Thymus (tissue), 14 donors: ENCODE measurements at places on chromosomes 7 and 10.

GRCh38 chr10:6269953-6270867 is 67.5 kb downstream of the PFKFB3 start:
- no peak for DNase-seq

GRCh38 chr10:70909326-70909935 is 21.1 kb upstream of the PCBD1 start:
- no peak for DNase-seq

- DNase-seq = no peak
Observed at GRCh38 chr7:946256-946996, 8.1 kb downstream of the ADAP1 start.

DNA sequence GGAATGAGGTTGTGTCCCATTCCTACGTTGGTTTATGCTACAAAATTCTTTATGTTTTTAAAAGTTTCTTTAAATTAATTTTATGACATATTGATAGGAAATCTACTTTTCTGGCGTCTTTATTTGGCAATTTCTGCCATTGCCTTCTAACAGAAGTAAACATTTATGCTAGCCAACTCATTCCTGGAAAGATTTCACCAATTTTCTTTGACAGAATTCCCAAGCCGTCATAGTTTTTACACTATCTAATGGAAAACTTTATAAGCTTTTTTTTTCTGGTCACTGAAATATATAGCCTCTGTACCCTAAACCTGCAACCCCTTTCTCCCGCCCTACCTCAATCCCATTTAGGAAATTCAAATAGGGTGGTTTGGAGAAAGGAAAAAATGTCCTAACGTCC is 6.1 kb upstream of the TCAF1 start:
- DNase-seq = no peak

DNA sequence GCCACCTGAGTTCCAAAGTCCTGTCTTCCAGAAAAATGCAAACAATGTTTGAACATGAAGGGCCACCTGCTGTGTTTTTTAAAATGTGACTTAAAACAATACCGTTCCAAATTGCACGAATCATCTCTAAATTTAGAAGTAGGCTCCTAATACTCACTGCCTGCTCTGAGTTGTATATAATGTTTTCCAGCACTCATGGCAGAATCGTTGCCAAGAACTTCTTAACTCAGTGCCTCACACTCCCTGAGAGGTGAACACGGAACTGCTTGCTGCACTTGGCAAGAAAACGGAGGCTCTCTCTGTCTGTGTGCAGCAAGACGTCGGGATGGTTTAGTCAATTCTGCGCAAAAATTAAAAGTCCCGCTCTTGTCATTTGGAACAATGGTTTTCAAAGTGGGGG is 757.3 kb upstream of the AUTS2 start:
- no peak for DNase-seq

- DNase-seq = no peak
Observed at GRCh38 chr10:93363891-93364648, 118.1 kb downstream of the MYOF start.

DNA sequence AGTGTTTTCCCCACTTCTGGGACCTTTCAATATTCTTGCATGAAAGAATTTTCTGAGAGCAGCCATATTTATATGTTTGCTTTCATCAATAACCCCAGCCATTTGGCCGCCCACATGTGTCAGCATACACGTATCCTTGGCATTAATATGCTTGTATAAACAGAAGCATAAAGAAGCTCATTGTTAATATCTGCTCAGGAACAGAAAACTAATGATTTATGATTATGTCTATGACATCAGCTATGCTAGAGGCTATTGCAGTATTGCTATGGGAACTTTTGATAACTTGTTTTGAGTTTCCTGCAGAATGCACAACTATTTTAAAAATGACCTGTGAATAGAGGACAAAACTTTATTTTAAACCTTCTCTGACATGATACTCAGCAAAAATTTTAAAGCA is 300.9 kb upstream of the MTPN start:
- DNase-seq = no peak

DNA sequence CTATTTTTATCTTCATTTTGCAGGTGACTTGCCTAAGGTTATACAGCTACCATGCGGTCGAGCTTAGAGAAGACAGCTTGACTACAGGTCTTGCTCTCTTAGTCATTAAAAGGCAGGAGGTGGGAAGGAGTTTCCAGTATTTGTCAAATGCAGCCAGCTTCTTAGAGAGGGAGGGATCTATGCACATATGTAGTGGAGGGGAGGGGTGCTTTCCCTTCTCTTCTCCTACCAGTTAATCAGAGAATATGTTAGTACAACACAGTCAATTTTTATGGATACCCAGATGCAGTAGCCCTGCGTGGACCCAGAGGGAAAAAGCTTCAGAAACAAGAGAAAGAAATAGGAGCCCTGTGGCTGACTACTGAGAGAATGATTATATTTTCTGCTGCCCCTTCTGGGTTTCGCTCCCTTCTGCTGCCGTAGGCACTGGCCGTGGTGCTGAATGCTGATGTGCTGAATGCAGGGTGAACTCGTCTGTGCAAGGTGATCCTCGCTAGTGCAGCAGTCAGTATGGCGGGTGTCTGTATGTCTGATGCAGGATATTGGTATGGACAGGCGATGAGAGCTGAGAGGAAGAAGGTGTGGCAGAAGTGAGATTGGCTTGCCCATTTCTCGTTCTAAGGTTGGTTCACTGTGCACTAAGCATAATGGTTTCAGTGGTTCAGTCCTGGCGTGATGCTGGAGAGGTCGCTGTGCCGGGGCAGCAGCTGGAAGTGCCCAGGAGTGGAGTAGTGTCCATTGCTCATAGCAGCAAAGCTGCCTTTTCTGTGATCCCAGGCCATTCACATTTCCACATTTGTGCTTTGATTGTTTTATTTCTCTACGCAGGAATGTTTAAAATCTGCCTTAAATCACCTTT is 189.2 kb upstream of the PODXL start:
- DNase-seq = no peak

- DNase-seq = peak; percentile 63
Observed at GRCh38 chr10:13659887-13660550, 73.3 kb downstream of the PRPF18 start.

DNA sequence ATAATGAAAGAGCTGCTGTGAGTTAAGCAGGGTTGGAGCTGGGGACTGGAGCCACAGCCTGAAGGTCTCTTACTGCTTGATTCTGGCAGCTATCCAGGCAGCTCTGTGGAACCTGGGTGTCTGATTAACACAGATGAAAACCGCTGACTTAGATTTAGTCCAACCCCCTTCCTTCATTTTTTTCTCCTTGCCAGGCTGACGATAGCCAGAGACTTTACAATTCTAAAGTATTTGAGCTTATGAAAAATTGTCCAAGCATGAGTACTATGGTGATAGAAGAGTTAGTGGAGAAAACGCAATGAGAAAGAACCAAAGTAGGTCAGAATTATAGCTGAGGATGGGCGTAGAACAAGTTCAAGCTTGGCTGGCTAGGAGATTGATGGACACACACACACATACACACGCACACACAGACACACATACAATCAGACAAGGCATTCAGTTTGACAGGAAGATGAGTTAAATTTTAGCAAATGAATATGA is 13.5 kb upstream of the GPR85 start:
- no peak for DNase-seq

- DNase-seq = no peak
Observed at GRCh38 chr7:154287356-154287755, 235.2 kb downstream of the DPP6 start.

DNA sequence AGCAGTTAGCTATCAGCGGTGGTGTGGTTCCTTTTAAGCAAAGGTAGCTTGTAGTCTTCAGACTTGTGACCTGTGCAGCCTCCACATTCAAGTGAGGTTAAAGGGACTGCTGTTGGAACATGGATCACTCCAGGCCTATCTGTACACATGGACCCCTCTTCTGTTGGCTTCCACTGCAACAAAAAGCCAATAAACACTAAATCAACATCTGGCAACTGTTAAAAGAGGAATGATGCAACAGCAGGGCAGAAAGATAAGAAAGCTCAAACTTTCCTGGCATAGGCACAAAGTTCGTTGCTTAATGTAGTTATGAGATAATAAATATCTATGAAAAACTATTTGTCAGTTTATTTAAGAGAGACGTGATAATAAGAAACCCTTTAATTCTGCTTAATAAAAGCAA is 4.0 kb upstream of the MINPP1 start:
- no peak for DNase-seq

- DNase-seq = no peak
Observed at GRCh38 chr10:36943544-36943943, 181.9 kb upstream of the ANKRD30A start.

GRCh38 chr10:60684091-60684490 is 94.2 kb upstream of the CDK1 start:
- DNase-seq = no peak

DNA sequence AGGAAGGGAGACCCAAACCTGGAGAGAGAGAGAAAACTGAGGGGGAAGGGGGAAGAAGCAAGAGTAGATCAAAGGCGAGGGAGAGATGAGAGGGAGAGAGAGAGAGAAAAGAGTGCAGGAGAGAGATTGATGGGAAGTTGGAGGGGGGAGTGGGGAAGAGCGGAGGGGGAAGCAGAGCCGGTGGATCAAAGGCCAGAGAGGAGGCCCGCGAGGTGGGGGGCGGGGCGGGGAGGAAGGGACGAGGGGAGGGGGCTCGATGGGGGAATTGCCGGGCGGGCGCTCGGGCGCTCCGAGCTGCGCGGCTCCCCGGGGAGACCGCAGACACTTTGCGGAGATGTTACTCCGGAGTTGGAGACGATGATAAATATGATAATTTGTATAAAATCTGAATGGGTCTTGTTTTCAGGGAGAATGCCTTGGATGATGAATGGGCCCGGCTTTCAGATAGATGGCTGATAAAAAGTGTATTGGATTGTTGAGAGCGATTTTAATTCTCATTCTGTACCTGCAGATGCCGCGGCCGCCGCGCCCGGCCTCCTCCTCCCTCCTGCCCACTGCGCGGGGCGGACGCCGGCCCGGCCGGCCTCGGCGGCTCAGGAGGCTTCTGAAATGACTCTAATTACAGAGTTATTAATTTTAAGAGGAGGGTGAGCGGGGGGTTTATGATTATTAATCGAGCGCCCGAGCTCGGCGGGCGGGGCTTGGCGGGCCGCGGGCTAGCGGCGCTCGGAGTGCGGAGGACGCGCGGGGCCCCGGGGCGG is 21.4 kb upstream of the PAX2 start:
- DNase-seq = no peak

GRCh38 chr7:70735313-70735712 is 396.6 kb upstream of the GALNT17 start:
- no peak for DNase-seq

- DNase-seq = no peak
Observed at GRCh38 chr10:132599732-132600131, 62.1 kb downstream of the INPP5A start.

DNA sequence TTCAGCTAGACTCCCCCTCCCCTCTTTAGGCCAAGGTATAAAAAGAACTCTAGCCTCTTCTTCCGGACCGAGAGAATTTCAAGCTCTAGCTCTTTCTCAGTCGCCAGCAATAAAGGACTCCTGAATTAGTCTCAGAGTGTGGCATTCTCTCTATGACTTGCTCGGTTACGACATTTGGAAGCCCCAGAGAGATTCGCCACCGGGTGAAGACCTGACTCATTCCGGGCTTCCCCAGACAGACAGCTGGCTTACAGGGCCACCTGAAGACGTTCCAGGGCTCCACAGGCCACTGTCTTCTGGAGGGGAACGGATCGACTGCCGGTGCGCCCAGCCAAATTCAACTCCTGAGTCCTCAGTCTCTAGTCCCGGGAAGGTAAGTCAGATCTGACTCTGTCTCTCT is at the start of gene AKR1B15:
AKR1B15 (plus strand) TSS at position 234 of the 400 bp plus-strand sequence. CDS start 15,510 bp downstream, outside the sequence.
- DNase-seq = no peak

DNA sequence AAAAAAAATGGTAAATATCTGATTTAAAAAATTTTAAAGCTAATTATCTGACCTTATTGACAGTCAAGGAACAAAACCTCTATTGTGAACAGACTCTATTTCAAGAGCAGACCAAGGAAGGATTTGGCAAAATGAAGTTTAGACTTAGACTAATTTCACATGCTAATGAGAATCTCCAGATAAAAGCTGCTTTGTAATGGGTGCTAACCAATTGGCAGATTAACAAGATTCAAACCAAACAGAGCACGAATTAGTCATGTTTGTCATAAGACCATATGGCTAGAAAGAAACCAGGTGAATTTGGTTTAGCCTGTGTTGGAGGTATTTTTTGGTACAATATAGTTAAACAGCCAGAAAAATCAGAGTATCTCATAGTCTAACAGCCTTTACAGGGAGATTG is 429.1 kb upstream of the NFE2L3 start:
- DNase-seq = no peak

DNA sequence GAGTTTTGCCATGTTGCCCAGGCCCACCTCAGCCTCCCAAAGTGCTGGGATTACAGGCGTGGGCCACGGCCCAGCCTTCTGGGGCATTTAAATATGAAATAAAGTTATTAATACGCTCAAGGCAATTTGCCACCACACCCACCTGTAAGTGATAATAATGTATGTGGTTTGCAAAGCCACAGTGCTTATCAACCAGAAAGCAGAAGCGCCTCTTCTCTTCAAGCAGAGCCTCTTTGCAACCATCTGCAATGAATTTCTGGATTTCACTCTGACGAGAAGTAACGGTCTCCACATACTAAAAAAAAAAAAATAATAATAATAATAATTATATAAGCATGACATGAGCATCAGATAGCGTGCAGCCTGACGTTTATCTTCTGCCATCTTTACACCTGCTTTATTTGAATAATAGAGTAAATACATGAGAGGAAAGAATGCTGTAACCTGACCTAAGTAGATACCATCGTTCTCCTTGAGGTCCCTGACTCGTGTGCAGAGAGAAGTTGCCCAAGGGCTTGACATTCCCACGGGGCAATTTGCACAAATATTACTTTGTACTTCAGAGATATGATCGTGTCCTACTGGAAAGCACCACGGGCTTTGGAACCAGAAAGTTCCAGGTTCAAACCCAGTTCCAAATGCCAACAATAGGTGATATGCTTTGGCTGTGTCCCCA is 34.0 kb downstream of the BRI3 start:
- DNase-seq = no peak

DNA sequence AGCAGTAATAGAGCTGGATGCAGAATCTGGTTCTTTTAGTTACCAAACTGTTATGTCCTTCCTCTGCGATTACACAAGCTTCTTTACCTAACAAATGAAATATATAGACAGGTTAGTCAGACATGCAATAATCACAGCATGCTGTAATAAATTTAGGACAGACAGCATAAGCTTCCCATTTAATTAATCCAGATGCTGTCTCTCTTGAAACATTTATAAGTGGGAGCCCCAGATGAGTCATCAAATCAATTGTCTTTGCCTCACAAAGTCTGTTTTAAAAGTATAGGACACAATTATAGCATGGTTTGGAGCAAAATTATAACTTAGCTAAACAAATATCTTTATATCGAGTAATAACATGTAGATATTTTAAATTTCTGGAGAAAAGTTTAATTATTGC is 1.6 kb downstream of the CDNF start:
- DNase-seq = no peak
